Right atrium auricular region (tissue), 2 donors: ENCODE measurements at places on chromosomes 1 and 21.
A peak's percentile ranks its signal among the peaks of the same experiment; 100 is the strongest.

GRCh38 chr1:194829492-194829891, 1643.1 kb upstream of the B3GALT2 start:
- DNase-seq, result no peak

- no peak for DNase-seq
Measured at GRCh38 chr1:61149010-61149860, 66.9 kb downstream of the NFIA start.

DNA sequence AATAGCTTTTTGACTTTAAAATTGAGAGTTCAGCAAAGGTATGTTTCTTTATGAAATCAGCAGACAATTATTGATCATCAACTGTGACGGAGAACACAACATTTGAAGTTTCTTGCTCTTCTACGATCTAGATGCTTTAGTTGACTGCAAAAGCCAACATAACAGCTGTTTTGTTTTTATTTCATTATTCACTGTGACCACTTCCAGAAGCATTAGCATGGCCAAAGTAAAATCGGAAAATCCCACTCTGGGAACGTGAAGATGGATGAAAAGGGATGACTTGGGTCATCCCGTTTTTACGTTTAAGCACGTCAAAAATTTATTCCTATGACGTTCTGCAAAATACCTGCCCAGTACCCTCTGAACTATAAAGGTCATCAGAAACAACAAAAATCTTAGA, 833.0 kb upstream of the ADAMTS5 start:
- DNase-seq, result no peak

GRCh38 chr1:39940253-39940652, 14.7 kb upstream of the MFSD2A start:
- DNase-seq, result no peak

- DNase-seq, result no peak
Measured at GRCh38 chr1:223308136-223308535, 55.8 kb downstream of the SUSD4 start.

GRCh38 chr1:162387226-162388082, 5.9 kb downstream of the C1orf226 start:
- no peak for DNase-seq

DNA sequence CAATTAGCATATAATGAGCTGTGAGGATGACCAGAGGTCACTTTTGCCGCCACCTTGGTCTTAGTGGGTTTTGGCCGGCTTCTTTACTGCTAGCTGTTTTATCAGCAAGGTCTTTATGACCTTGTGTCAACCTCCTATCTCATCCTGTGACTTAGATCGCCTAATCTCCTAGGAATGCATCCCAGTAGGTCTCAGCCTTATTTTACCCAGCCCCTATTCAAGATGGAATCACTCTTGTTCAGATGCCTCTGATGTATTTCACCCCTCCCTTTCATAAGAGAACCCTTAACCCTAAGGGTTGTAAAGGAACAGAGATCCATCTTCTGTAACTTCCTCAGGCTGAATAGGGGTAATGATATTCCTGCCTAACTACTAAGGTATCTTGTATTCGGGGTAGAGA, 58.9 kb upstream of the PALMD start:
- DNase-seq, result no peak

GRCh38 chr1:159996653-159997052, 35.1 kb downstream of the PIGM start:
- no peak for DNase-seq

GRCh38 chr1:30879940-30880677, 28.4 kb downstream of the SDC3 start:
- DNase-seq, result no peak

DNA sequence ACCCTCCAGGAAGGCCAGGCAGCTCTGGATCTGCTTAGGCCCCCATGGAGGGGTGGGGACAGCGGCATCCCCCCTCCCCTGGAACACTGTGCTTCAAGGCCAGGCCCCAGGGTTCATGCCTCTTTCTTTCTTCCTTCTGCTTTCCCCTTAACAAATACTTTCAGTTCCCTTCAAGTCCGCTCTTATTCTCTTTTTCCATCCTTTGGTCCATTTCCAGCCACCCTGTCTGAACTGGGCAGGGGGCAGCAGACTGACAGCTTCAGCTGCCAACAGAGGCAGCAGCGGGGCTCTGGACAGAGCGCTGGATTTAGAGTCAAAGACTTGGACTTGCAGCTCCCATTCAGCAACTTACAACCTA, 1.1 kb upstream of the CD244 start:
- DNase-seq, result no peak

DNA sequence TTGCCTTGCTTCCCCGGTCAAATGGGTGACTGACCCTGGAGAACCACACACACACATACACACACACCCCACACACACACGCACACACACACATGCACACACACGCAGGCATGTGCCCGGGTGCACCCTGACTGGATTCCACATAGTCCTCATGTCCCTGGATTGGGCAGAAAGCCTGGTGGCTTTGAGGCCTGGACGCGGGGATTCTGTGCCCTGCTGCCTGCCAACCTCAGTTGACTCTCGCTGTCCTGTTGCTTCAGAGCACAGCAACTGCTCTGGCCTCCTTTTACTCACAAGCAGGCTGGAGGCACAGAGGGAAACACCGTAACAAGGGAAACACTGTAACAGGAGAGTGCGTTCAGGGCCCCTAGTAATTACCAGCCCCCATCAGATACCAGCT, 6.4 kb downstream of the RORC start:
- DNase-seq, result no peak

DNA sequence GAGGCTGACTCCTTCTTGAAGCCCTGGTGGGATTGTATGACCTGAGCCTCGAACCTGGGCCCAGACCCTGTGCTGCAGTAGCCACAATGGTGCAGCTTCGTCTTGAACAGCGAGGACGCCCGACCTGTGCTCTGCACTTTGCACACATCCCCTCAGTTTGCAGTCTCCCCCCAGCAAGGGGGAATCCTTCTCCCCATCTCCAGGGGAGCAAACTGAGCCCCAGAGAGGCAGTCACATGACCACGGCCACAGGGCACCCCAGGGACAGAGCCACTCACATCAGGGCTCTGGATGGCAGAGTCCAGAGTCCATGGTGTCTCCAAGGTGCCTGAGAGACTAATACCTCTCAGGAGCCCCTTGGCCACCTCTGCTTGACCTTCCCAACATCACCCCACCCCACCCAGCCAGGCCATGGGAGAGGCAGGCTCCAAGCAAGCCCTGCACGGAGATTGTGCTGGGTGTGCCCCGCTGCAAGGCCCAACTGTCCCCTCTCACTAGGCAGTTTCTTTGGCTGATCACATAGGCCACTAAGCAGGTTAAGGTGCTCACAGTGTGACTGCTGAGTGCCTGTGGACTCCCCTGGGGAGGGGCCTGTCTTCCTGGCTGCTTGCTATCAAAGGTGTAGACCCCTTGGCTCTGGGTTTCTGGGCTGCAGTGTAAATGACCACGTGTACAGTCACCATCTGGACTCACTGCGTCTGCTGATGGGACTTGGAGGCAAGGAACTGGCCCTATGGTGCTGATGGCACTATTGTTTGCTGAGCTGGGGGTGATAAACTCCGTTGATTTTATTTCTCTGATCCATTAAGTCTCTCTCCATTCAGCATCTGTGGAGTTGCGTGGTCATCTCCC, 398.1 kb downstream of the MATN1 start:
- peak; percentile 49 for DNase-seq

DNA sequence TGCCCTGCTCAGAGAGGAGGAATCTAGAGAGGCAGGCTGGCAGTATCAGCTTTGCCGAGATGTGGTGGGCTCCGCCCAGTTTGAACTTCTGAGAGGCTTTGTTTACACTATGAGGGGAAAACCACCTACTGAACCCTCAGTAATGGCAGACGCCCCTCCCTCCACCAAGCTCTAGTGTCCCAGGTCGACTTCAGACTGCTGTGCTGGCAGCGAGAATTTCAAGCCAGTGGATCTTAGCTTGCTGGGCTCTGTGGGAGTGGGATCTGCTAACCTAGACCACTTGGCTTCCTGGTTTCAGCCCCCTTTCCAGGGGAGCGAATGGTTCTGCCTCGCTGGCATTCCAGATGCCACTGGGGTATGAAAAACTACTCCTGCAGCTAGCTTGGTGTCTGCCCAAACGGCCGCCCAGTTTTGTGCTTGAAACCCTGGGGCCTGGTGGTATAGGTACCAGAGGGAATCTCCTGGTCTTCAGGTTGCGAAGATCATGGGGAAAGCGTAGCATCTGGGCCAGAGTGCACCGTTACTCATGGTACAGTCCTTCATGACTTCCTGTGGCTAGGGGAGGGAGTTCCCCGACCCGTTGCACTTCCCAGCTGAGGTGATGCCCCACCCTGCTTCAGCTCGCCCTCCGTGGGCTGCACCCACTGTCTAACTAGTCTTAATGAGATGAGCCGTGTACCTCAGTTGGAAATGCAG, 43.6 kb downstream of the C21orf91 start:
- no peak for DNase-seq

DNA sequence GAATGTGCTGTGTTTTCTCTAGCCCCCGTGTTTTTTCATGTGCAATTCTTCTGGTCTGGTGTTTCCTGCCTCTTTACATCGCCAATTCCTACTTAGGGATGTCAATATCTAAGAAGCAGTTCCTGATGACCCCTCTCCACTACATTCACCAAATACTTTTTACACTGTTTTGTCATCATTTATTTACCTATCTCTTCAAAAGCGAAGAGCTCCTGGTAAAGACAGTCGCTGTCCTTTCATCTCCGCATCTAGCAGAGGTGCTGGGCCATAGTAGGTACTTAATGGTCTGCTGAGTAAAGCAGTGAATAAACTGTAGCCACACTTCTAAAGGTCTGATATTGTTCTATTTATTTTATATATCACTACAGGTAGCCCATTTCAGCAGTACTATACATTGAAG, 43.0 kb downstream of the LYST start:
- no peak for DNase-seq

DNA sequence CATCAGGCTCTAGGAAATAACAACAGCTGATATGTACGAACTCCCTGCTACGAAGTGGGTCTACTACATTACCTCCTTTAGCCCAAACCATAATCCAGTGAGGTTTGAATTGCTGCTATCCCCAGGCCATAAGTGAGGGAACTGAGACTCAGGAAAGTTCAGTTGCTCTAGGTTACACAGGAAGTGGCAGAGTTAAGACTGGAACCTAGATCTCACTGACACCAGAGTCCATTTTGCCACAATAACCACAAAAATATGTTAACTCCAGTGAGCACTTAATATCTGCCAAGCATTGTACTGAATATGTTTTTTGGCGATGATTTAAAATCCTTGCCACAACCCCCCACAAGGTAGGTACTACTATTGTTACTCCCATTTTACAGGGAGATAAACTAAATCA, 8.9 kb upstream of the TADA1 start:
- DNase-seq, result no peak

DNA sequence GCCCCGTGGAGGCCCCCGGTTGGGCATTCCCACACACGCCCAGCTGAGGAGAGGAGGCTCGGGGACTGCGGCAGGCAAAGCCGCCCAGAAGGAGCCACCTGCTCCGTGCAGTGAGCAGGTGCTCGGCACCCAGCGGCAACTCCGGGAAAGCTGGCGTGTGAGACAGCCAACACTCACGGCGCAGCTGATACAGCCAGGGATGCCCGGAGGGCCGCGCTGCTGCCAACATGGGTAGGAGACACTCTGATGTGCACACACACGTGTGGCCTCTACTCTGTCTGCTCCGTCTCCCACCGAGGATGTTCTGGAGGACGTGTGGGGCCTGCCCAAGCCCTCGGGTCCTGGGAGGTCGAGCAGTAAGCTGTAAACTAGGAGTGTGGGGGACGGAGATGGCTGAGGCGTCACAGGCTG, 12.9 kb downstream of the MORN1 start:
- DNase-seq, result no peak

DNA sequence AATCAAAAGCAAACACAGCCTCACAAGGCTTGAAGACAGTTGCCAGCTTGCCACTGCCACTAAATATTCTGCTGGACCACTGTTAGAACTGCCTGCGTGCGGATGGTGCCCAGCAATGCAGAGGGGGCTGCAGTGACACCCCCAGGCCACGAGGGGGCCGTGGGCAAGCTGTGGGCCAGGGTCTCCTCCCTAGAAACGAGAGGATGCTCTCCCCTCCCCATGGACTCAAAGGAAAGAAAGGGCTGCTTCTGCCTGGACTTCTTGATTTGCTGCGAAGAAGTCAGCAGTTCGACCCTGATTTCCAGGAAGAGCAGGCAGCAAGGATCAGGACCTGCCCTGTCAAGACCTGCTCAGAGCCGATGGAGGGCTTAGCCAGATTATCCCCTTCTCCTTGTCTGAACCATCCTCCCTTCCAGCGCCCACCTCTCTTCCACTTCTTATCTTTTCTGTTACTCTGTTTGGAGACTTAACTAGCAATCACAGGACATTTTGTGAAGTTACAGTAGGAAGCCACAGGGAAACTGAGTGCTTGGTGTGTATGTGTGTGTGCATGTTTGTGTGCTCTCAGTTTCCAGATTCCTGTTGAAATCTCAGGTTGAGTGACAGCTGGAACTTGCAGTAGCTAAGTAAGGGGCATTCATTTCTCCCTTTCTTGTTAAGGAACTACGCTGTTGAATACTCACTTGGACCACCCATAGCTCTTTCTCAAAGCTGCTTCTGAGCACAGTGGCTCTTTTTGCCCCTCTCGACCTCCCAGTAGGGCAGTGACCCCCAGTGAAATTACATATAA, 2.7 kb downstream of the MAN1C1 start:
- no peak for DNase-seq

DNA sequence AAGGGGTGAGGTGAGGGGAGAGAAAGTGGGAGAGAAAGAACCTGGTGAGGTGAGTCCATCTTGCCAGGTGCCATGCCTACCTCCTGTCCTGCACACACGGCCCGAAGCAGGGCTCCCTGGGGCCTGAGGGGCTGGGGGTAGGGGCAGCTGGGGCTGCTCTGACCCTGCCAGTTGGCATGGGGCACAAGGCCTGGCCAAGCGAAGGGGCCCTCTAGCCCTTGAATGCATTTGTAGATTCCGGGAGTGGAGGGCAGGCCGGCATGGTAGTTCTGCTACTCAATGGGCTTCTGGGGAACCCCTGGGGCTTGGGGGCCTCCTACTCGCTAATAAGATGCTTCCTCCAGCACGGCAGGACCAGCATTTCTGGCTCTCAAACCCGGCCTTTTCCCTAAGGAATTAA, 3.6 kb upstream of the PRDM16 start:
- no peak for DNase-seq

GRCh38 chr1:32350785-32351398, 11.4 kb downstream of the FAM229A start:
- DNase-seq, result peak; percentile 74

DNA sequence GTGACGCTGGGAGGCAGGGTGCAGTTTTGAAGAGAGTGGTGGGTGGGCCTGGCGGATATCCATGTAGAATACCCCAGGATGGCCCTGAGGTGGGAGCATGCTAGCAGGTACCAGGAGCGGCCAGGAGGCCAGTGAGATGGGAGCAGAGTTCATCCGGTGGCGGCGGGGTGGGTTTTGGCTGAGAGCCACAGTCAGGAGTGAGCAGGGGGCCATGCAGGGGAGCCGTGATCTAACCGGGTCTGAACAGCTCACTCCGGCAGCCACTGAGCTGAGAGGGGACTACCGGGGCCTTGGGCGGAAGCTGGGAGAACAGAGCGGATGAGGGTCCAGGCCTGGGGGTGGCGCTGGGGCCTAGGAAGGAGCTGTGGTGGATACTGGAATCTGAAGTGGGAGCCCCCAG, 47.6 kb upstream of the LRP8 start:
- DNase-seq, result no peak

GRCh38 chr1:12616709-12617373, 1.2 kb downstream of the DHRS3 start:
- no peak for DNase-seq
